Left renal cortex interstitium (tissue), 4 donors: ENCODE measurements at places on chromosomes 2 and 18.

DNA sequence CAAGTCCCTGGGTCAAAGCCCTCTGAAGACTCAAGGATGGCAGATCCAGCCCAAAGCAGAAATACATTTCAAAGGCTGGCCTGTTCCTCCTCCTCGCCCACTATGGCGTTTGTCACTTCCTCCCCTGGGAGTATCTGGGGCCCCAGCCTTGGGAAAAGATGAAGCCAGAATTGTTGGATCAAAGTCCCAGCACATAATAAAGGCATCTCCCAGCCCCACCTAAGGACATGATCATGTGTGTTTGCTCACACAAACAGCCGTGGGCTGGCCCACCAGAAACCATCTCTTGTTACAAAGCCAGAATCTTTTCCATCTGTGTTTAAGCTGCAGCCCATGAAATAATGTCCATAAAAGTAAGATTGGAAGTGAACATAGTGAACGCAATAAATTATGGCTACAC is 50.1 kb upstream of the HAAO start:
- DNase-seq: no peak

DNA sequence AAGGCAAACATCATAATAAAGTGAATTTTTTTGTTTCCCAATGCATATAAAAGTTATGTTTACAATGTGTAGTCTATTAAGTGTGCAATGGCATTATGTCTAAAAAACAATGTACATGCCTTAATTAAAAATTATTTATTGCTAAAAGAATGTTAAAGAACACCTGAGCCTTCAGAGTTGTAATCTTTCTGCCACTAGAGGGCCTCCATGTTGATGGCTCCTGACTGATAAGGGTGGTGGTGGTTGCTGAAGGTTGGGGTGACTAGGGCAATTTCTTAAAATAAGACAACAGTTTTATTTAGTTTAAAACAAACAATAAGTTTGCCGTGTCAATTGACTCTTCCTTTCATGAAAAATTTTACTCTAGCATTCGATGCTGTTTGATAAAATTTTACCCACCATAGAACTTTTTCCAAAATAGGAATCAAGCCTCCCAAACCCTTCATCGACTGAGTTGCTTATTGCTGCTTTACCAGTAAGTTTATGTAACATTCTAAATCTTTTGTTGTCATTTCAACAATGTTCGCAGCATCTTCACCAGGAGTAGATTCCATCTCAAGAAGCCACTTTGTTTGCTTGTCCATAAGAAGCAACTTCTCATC is 32.3 kb downstream of the MAP3K2 start:
- no peak for DNase-seq

- no peak for DNase-seq
Measured at GRCh38 chr18:28152354-28152753, 24.6 kb downstream of the CDH2 start.

DNA sequence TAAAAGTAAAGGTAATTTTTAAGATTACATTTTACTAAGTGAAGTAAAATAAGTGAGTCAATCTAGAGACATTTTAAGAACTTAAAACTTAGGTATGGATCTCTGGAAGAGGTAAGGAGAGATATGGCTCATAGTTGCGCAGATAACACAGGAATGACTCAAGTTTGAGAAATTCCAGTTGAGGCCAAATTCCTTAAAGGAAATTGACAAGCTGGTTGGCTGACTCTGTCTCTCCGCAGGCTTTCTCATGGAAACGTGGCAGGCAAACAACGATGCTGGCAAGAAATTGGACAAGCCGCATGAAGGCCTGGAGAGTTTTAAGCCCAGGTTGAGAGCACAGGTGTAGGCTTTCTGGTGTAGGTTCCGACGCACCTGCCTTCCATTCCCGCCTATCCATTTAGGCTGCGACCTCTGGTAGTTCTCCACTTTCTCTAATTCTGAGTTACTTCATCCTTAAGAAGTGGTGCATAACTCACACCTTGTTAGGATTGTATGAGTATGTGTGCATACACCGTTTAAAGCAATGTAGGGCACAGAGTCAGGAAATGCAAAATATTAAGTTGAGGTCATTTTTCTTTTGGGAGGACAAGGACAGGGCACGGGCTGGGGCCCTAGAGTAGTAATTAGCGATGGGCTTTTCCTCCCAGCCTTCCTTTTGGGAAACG is 589 bp upstream of the DAW1 start:
- DNase-seq: no peak

DNA sequence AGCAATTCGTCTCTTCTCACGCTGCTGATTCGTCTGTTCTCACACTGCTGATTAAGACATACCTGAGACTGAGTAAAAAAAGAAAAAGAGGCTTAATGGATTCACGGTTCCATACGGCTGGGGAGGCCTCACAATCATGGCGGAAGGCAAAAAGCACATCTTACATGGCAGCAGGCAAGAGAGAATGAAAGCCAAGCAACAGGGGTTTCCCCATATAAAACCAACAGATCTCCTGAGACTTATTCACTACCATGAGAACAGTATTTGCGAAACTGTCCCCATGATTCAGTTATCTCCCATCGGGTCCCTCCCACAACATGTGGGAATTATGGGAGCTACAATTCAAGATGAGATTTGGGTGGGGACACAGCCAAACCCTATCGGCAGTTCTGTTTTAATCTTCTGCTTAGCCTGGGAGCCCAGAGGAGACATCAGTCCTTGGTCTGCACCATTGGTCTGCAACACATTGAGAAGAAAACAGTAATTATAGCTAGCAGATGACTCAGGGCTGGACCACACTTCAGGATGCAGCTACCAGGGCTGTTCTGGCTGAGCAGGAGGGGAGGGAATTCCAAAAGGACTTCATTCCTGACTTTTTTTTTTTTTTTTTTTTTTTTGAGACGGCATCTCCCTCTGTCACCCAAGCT is 69.4 kb downstream of the CABLES1 start:
- no peak for DNase-seq

DNA sequence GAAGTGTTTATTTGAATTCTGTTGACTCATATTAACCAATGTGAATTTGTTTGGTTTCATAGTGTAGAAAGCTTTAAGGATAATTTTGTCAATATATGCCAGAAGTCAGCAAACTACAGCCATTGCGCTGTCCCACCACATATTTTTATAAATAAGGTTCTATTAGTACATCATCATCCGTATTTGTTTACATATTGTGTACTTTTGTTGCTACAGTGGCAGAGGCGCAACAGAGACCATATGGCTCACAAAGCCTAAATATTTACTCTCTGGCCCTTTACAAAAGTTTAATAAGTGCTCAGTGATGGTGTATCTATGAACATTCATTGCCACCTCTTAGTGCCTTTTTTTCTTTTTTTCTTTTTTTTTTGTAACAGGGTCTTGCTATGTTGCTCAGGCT is 6.4 kb downstream of the ERLEC1 start:
- no peak for DNase-seq

- DNase-seq: no peak
Measured at GRCh38 chr2:72843301-72843700, 17.5 kb upstream of the EXOC6B start.

DNA sequence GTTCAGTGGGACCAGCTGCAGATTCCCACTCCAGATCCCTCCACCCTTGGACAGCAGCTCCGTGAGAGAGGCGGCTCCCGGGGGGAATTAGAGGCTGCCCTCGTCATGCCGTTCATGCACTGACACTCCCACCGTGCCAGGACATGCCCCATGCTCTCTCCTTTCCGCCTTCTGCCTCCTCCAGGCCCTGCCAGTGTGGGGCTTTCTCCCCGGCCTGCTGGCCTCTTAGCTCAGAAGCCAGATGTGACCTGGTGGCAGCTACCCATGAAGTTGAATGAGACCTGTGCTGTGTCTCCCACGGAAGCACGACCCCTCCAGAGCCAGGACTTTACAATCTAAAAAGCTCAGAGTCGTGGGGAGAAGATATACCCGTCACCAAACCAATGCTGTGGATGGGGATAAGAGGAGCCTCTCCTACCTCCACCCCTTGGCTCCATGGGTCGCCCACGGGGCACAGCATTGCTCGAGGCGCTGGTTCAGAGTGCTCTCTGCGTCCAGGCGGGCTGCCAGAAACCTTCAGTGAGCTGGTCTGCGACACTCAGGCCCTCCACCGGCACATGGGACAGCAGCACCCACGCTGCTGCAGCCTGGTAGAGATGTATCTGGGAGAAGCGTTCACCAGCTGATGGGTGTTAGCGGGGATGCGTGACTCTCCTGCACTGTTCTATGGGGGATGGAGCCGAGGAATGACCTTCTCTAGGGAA is 111.0 kb upstream of the GPC1 start:
- DNase-seq: no peak

- no peak for DNase-seq
Measured at GRCh38 chr2:42556315-42556890, 12.0 kb upstream of the MTA3 start.

DNA sequence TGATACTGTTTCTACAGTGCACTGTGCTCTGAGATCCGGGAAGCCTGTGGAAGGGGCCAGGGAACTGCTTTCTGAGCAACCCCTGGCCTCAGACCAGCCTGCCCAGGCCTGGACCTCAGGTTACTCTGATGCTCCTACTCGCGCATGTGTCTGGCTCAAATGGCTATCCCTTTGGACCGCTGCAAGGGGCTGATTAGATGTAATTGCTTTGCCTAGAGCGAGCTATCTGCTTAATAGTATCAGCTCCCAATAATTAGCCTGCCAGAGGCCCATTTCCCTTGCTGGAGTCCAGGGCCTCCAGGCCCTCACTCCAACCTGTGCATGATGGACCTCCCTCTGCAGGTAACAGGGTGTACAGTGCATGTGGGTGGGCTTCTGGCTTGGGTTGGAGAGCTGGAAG is 7.2 kb upstream of the KCNK3 start:
- DNase-seq: no peak

DNA sequence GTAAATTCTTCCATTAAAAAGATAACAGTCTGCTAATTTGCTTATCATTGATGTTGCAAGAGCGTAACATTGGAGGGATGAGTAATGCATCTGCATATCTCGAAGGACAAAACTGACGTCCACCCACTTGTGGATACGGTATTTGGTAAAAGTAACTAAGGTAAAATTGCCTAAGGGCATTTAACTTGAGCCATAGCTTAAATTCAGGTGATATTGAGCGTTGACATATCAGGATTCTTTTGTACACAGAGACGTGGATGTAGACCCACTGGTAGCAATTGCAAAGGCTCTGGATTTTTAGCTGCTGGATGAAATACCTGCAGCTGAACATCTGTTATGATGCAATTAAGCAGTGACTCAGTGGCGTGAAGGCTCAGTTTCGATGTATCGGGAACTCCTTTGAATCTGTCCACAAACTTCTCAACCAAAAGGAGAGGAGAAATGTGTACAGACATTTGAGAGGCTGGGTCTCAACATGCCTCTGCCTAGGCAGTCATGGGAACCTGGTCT is 119.3 kb downstream of the SPTBN1 start:
- no peak for DNase-seq

DNA sequence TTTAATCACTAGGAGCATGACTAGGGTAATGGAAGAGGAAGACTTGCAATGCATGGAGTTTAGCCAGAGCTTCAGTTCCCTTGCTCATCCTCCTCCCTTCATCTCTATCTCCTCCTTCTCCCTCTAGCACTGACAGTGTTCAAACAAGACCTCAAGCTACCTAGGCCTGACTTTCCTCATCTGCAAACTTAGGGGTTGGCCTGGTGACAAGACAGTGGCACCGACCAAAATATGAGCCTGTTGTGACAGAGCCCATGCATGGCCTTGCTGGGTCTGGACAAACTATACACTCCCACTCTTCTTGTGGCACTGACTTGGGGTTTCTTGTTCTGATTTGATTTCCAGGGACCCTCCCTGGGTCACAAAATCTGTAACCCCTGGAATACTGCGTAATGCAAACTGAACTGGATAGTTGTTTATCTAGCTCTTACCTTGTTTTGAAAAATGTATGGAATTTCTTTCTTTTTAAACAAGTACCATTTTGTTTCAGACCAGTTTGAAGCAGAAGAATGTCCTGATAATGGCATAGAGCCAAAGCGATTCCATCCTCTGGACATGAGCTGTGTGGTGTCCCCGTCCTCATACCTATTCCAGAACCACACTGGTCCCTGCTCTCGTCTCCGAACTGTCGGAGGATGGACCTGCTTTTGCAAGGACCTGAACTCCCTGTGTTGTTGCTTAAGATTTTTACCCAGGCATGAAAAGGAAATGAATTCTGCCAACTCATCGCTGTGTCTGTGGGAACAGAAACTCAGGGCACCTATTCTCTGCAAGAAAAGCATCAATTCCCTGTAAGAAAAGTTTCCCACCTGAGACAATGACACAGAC is 33.4 kb upstream of the PPP4R1 start:
- no peak for DNase-seq

- DNase-seq: no peak
Measured at GRCh38 chr18:74524097-74524496, 10.2 kb upstream of the CNDP1 start.

DNA sequence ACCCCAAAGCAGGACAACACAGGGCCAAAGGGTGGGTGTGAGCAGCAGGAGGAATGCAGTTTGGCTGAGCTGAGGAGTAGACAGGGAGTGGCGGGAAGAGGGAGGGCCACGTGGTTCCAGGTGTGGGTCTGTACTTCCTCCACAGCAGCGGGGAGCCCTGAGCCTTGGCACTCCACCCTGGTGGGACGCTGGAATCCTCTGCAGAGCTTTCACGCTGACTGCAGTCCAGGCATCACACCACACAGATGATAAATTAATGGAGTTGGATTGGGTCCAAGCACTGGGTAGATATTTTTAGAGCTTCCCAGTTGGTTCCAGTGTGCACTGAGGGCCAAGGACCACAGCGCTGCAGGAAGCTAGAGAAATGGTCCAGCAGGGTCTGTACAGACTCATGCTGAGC is 67.0 kb upstream of the TMEM200C start:
- no peak for DNase-seq

GRCh38 chr2:3324036-3324386 is 53.6 kb downstream of the EIPR1 start:
- DNase-seq: no peak

- no peak for DNase-seq
Measured at GRCh38 chr2:117763804-117764203, 50.7 kb upstream of the DDX18 start.

DNA sequence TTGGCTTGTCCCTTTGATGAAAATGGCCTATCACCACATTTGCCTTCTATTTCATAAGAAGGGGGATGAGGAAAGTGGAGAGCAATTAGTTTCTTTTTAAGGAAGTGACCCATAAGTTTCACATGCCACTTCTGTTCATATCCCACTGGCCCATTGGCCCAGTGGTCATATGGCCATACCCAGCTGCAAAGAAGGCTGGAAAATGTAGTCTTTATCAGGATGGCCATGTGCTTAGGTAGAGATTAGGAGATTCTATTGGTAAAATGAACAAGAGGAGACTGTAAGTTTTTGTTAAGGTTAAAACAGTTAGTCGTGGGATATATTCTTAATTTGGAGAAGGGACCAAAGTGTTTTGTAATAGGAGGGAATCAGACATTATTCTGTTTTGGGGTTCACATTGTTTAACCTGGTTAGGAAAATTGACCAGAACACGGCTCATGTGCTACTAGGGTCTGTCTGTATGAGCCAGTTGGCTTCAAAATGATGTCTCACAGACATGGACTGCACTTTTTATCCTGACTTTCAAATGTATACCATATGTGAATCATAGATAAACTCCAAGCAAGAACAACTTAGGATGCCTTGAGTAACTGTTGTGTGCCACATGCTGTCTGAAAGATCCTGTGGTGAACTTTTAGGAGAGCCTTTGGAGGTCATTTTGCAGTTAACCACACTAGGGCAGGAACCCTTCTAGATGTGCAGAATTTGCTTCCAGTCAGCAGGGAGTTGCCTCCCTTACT is 17.3 kb downstream of the PLCL1 start:
- no peak for DNase-seq
